Ascending aorta (tissue), 2 donors: ENCODE measurements at places on chromosomes 2 and 18. TPM values are rescaled to one million over a fixed set of nuclear protein-coding genes. Genes with fewer than 3 reads are reported as not detected.

GFPT1 gene
- 25.7 TPM for total RNA-seq

IL36G gene
- not detected for total RNA-seq

MOGAT1 gene
- total RNA-seq, result not detected

MLPH gene
- total RNA-seq, result 91.0 TPM

SDC1 gene
- 0.32 TPM for total RNA-seq

IGFBP5 gene
- total RNA-seq, result 1,280 TPM

HYCC2 gene
- 2.1 TPM for total RNA-seq

- no peak for DNase-seq
Measured at GRCh38 chr2:100211521-100211920, 69.1 kb upstream of the AFF3 start.

DNA sequence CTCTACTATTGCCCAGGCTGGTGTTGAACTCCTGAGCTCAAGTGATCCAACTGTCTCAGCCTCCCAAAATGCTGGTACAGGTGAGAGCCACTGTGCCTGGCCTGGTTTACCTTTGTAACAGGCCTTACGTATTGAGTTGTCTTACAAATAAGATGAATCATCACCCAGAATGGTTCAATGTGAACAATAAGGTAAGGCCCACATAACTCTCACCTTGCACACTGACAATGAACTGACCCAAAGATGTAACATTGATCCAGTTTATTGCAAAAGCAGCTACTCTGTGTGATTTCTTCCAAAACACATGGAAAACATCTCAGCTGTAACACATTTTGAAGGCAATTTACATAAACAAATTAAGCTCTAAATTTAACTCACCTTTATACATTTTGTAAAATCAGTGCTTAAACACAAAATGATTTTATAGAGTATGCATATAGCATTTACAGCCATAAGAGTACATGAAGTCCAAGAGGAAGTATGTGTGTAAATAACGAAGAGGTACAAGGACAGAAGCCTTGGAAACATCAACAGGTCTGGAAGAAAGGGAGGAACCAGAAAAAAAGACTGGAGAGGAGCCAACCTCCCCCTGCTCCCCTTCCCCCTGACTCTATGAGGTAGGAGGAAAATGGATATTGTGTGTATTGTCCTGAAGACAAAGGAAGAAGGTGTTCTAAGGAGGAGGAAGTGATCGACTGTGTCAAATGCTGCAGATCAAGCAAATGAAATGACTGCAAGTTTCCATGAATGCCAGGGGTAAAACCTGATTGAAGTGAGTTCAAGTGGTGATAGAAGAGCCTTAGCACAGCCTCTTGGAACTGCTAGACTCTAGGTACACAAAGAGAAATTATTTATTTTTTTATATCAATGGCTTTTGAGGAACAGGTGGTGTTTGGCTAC, 5.6 kb upstream of the WDFY1 start:
- DNase-seq, result no peak

DNA sequence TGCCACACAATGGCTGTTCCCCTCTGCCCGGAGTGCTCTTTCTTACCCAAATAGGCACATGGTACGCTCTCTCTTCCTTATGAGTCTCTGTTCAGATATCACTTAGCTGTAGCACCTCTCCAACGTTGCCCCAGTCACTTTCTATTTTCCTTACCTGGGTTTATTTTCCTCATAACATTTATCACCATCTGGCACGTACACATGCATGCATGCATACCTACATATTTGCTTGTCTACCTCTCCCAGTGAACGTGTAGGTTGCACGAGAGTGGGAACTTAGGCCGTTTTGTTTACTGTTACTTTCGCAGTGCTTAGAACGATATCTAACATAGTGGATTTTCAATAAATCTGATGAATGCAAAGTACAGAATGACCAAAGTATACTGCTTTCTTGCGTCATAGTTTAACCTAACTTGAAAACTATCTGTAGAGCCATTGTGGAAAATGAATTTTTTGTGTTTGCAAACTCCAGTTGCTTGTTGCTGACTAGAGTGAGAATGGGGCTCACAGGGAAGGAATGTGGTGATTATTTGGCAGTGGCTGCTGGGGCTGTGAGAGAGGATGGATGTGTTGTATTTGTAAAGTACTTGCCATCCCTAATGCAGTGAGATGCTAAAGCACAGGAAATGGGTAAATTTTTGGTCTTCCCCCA, 47.1 kb downstream of the ACSL3 start:
- no peak for DNase-seq

GRCh38 chr2:200044453-200044852, 89.1 kb downstream of the MAIP1 start:
- DNase-seq, result no peak

GRCh38 chr2:190809139-190809764, 71.4 kb upstream of the GLS start:
- no peak for DNase-seq

- DNase-seq, result no peak
Measured at GRCh38 chr18:38923540-38923939, 1357.9 kb upstream of the CELF4 start.

DNA sequence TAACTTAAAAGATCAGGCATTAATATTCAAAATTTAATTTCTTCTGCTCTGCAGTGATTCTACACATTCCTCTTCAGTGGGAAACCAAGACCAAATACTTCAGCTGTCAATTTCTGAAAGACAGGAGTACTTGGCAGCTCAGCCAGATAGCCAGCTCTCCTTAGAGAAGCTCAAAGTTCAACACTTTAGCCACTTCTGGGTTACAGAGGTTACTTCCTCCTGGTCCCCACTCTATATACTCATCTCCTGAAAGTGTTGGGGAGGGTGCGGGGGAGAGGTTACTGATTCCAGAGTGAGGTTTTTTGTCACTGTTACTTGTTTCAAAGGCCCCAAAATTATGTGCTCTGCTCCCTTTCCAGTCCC, 4.1 kb downstream of the CYTIP start:
- no peak for DNase-seq

DNA sequence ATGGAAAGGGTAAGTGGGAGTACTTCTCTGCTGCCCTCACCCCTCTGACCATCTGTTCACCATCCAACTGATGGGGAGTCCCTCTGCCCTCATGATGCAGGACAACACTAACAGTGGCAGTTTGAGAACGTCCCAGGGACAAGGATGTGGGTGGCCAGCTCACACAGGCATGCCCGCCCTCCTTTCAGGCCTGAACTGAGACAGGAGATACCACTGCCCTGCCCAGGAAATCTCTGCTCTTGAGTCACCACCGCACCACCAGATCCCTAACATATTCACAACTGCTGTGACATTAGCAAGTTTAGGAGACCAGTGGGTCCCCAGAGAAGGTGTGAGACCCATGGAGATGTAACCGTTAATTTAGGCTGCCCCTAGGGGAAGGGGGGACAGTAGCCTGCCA, 66.2 kb downstream of the TRAPPC8 start:
- DNase-seq, result no peak

DNA sequence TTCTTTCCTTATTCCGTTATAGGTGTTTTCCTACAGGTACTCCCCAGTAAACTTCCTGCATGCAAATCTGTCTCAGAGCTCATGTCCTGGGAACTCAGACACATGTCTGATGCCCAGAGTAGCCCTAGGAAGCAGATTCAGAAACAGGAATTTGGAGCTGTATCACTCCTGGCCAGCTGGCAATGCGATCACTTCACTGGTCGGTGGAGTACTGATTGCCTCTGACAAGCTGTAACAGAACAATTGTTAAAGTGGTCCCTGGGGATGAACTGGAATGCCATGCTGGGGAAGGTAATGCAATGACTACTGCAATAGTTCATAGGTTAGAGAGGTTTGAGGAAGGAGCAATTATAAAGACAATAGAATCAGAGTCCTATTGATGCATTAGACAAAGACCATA, 131.6 kb upstream of the DOCK10 start:
- DNase-seq, result no peak

GRCh38 chr18:58806826-58807714, 57.6 kb upstream of the ZNF532 start:
- no peak for DNase-seq

- no peak for DNase-seq
Measured at GRCh38 chr2:102025016-102025501, 33.3 kb downstream of the IL1R2 start.

DNA sequence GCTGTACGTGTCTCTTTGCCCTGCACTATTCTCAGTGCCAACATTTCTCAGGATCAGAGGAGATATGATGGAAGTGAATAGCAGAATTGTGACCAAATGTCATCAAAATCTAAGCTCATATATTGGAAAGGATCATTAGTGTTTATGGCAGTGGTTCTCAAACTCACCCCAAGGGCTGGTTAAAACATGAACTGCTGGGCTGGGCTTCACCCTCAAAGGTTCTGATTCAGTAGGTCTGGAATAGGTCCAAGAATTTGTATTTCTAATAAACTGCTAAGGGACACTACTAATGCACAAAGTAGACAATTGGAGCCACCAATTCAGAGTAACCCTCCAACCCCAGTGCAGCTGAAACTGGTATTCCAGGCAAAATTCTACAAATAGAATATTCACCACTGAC, 317.9 kb upstream of the UBE2E3 start:
- DNase-seq, result no peak

- no peak for DNase-seq
Measured at GRCh38 chr18:3713166-3713565, 263.2 kb downstream of the TGIF1 start.

DNA sequence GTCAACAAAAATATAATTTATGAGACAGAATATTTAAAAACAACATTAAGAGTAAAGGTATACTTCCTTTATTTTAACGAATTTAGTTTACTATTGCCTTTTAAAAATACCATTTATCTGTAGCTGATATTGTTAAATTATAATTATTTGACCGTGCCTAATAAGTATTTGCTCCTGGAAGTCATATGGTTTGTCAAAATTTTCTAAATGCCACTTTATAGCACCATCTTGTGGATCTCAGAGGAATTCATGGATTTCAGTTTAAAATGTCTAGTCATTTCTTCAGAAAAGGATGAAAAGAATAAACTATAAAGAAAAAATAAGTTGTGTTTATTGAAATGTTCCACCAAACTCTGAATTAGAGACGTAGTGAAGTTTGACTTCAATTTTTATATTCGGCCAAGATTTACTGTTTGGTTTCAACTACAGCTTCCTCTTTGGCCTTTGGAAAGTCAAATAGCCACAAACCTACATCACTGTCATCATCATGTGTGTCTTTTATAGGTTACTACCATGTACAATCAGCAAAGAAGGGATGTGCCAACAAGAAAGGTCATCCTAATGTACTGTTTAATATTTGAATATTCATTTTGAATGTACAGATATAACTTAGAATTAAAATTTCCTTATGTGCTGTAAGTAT, 10.3 kb upstream of the FTCDNL1 start:
- no peak for DNase-seq

- no peak for DNase-seq
Measured at GRCh38 chr2:60998628-60999545, 18.6 kb upstream of the PEX13 start.

DNA sequence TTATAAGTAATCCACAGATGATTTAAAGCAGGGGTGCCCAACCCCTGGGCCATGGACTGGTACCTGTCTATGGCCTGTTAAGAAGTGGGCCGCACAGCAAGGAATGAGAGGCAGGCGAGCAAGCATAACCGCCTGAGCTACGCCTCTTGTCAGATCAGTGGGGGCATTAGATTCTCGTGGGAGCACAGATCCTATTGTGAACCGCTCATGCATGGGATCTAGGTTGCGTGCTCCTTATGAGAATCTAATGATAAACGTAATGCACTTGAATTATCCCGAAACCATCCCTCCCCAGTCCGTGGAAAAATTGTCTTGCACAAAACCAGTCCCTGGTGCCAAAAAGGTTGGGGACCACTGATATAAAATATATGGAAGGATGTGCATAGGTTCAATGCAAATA, 153.7 kb downstream of the CSRNP3 start:
- no peak for DNase-seq

DNA sequence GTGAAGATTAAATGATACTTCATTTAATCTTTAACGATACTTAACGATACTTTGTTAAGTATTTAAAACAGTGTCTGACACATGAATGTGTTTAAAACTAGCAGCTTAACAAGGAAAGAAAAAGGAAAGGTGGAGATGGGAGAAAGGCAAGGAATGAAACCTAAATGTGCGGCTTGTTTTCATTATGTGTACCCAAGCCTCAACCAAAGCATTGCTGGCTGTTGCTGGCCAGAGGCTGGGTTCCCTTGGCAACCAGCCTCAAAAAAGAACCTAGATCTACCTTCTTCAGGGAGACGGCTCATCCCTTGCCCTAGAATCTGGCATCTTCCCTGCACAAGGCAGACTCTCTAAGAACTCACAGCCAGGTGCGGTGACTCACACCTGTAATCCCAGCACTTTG, 13.8 kb upstream of the PCBP1 start:
- no peak for DNase-seq

DNA sequence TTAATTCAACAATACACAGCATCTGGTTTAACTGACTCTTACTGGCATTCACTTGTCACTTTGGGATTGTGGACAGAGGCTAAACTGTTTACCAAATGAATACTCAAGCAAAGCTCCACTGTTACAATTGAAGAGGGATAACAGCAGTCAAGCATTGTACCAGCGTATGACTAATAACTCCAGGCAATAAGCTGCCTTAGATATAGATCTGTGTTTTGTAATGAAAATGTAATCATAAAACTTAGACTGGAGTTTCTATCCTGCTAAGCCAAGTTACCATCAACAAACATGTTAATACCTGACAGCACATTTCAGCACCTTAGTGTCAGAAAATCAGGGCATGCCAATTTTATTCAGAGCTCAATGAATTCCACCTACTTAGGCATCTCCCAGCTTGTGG, 889.5 kb downstream of the EPHA4 start:
- DNase-seq, result no peak

GRCh38 chr2:132980304-132980703, 310.3 kb upstream of the LYPD1 start:
- DNase-seq, result no peak

DNA sequence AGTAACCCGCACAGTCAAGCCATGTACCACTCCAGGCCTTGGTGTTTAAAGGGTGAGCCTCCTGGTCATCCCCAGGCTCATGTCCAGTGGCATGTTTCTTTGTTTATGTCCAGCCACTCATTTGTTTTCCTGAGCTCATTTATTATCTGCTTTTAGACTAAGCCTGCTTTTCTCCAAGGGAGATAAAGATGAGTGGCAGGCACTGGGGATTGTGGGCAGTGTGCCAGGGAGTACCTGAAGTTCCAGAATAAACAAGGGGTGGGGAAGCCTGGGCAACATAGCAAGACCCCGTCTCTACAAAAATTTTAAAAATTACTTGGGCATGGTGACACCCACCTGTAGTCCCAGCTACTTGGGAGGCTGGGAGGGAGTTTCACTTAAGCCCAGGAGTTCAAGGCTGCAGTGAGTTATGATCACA, 1.9 kb downstream of the ANXA4 start:
- no peak for DNase-seq

DNA sequence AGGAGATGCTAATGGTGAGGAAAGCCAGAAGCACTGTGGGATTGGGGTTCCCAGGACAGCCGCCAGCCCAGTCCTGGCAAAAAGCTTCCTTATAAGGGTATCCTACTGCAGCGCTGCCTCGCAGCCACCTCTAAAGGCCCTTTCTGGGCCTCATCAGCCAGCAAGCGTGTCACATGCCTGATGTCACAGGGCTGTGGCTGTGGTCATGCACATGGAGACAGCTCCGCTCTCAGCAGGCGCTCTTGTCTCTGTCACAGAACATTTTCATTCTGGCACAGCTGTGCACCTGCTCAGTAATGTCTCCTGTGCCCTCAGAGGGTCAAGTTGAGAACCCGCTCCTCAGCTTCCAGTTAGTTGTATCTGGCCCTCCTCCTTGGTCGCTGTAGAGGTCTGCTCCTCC, 17.7 kb upstream of the MAL start:
- no peak for DNase-seq

- no peak for DNase-seq
Measured at GRCh38 chr2:123438675-123439074, 586.4 kb upstream of the CNTNAP5 start.
